ENCODE measurements at places on chromosomes 1 and 21.

- no peak for DNase-seq
Measured at GRCh38 chr1:23651069-23651808, 40.4 kb upstream of the RPL11 start.

DNA sequence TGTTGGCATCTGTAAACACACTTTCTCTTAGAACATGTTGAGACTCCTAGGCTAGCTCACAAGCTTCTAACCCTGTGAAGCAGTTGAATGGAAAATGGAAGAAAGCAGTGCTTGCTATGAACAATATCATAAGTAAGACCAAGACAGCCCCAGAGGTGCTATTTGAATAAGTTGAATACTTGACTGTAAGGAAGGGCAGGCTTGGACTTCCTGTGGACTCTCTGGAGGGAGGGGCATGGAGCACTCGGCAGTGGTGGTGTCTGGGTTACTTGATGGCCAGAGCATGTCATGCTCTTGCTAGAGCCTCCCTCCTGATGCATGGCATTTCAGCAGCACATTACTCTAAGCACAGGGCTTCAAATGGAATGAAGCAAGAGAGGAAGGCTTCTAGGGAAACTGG lies 60.0 kb downstream of the MRPS6 start:
- DNase-seq = no peak

GRCh38 chr1:187300081-187300480 lies 471.3 kb downstream of the PLA2G4A start:
- no peak for DNase-seq

- DNase-seq = no peak
Measured at GRCh38 chr1:224563666-224564065, 52.5 kb upstream of the CNIH3 start.

DNA sequence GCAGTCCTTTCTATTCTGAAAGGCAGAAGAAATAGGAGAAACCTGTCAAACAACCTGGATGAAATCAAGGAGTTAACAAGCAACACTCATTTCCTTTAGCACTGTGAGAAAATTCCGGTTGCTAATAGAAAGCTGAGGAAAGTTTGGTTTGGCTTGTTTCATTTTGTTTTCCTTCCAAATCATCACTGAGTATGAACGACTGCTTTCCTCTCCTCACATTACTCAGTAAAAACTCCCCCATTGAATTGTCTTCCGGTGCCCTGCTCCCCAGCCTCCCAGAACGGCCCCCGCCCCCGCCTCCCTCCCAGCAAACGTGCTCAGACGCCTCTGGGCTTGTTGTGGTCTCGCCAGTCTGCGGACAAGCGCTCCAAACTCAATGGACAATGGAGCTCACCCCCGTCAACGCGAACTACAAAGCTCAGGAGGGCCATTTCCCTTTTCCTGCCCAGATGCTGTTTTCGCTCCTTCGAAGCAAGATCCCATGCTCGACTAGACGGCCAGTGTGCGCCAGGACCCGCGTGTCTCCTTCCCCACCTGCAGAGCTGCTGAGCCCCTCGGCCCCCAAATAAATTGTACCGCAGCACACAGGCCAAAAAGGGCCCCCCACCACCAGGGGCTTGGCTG lies 747 bp downstream of the STX6 start:
- peak; percentile 70 for DNase-seq

GRCh38 chr1:235513495-235514366 lies 9.5 kb upstream of the B3GALNT2 start:
- peak; percentile 67 for DNase-seq

DNA sequence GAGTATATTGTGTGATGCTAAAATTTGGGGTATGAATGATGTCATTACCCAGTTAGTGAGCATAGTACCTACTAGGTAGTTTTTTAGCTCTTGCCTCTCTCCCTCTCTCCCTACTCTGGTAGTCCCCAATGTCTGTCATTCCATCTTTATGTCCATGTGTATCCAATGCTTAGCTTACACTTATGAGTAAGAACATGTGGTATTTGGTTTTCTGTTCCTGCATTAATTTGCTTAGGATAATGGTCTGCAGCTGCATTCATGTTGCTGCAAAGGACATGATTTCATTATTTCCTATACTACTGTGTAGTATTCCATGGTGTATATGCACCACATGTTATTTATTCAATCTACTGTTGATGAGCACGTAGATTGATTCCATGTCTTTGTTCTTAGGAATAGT lies 54.4 kb upstream of the NEGR1 start:
- no peak for DNase-seq

- no peak for DNase-seq
Measured at GRCh38 chr1:54479251-54479650, 68.8 kb upstream of the ACOT11 start.

DNA sequence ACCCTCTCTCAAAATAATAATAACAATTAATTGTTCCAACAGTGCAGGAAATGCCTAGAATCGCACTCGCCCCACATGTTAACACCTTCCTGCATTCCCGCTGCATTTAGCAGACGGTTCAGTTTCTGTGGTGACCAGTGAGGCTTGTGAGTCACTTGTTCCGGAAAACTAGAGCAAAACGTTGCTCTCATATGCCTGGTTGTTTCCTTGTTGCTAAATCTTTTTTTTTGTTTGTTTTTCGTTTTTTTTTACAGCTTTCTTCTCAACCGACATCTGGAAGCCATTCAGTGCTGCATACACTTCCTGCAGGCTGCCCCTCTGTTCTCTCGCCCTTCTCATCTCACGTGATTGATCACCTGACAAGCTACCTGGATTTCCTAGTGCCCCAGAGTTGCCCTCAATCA lies 56.9 kb upstream of the TMPRSS2 start:
- DNase-seq = no peak

DNA sequence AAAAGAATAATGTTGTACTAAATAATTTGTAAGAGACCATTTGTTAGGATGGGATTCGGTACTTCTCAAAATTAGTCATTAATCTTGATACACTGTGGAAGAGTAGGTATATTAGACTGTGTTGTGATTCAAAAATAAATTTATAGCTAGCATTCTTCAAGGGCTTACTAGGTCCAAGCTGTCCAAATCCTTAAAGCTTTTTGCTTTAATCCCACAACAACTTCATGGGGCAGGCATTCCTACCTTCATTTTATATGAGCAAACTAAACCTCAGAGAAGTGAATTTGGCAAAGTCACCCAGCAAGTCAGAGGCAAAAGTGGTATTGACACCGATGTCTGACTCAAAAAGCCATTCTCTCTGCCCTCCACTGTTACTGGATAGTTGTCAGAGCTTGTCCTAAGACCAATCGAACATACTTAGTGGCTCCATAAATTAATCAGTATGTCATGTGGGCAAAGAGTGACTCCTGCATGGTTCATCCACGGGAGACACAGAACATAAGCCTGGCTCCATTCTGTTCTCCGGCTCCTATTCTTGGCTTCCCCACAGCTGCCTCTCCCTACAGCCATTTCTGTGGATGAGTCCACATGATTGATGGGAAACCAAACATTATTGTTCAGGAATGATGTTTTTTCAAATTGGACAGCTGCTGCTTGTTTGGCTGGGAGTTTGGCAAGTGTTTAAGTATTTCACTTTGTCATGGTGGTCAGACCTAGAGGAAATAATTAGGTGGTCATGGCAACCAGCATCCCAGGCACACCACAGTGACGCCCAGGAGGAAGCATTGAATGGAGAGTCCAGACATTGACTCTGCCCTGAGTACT lies 133.4 kb upstream of the FGGY start:
- no peak for DNase-seq
